ENCODE measurements at places on chromosomes 1 and 21.
A peak's percentile ranks its signal among the peaks of the same experiment; 100 is the strongest.

DNA sequence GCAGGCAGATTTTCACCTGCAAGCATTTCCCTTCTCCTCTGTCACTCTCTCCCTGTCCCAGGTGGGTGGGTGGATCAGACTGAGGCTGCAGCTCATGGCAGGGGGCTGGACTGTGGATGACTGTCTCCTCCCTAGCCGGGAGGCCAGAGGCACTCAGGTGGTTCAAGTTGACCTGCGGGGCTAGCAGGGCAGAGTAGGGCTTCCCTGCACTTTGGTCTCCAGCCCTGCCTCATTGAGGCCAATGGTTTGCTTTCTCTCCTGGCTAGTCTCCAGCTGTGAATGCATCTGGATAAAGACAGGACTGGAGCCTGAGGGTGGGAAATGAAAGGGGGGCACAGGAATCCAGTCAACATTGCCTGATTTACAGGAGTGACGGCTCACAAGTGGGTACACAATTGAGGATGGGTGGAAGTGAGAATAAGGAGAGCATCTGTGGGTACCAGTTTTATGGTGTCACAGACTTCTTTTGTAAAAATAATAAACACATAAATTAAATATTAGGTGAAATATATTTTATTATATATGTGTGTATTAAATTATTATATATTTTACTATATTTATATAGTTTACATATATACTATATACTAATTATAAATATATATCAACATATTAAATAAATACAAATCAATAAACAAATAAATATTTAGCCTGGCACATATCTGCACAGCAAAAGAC lies 25.6 kb downstream of the RUNX1 start:
- no peak for DNase-seq

DNA sequence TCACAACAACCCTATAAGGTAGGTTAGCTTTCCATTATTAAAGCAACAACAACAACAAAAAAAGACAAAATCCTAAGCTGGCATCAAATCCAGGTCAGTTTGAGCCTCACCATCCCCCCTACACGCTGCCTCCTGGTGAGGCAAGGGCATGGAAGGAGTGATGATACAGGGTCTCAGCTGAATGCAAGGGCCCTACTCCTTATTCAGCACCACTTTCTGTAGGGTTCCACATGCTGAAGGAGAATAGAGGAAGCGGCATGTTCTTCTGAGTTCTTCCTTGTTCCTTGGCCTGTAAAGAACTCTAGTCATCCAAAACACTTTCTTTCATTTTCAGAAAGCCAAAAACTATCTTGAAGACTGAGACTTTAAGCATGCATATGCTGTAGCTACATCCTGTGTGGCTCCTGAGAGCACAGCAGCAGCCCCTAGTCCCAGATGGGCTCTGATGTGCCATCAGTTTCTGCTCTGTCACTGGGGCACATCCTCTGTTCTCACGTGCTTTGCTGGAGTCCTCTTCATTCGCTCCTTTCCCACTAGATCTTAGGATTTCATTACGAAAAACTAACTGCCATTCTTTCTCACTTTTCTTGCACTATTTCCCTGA lies 6.2 kb downstream of the ILDR2 start:
- DNase-seq, result no peak

DNA sequence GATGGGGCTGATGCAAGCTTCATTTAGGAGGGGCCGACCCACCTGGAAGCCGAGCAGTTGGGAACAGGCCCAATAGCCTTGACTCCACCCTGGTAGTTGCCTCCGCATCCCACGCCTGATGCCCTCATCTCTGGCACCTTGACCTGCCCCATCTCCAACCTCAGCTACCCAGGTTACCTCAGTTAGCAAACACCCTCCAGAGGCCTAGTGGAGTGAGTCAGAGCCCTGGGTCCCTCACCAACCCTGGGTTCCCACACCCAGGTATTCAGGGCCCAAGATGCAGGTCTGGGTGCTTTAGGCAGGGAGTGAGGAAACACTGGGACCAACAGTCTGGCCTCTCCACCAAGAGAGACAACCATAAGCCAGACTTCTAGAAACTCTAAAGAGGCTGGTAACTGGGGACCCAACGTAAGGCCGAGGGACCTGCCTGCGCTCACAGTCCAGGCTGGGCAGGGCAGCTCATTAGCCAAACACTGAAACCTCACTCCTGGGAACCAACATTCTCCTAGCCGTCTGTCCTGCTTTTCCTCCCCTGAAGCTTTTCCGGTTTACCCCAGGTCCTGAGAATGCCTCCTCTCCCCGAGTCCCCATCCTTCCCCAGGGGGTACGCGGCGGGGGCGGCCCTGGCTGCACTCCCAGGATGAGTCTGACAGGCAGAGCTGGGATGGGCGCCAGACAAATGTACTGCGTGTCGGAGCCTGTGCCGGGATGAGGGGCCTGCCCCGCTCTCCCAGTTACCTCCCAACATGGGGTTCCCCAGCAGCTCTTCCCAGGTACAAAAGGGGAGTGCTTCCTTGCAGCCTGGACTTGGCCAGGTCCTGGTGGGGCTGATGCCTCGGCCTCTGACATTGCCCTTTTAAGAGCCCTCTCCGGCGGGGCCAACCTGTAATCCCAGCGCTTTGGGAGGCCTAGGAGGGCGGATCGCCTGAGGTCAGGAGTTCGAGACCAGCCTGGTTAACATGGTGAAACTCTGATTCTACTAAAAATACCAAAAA lies 8.9 kb upstream of the CELSR2 start:
- DNase-seq, result no peak

DNA sequence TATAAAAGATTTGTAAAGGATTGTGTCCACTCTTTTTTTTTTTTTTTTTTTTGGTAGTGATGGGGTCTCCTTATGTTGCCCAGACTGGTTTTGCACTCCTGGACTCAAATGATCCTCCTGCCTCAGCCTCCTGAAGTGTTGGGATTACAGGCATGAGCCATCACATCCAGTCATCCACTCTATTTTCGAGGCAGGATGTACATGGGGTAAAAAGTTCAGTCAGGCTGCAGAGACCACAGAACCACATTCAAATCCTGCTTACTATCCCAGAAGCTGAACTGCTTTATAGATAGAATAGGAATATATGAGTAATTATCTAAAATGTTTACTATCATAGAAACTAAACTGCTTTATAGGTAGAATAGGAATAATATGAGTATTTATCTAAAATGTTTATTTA lies 26.0 kb upstream of the KCNK2 start:
- DNase-seq, result no peak

DNA sequence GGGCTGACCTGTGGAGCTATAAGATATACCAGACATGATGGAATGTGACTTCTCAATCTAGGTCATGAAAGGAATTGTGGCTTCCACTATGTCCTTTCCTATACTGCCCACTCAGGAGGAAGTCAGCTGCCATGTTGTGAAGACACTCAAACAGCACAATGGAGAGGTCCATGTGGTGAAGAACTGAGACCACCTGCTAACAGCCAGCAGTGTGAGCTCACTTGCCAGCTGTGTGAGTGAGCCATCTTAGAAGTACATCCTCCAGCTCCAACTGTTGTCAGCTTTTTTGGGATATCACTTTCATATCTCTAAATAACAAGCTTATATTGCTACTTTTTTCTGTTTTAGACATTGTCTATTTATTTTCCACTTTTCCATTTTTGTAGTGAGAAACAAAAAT lies 29.7 kb downstream of the OLFML3 start:
- DNase-seq, result no peak

GRCh38 chr1:206117151-206117948 lies at the start of gene AVPR1B:
Gene AVPR1B, minus strand, starts transcription at chr1:206117388. Its CDS starts 498 bp downstream, at chr1:206116890.
- peak; percentile 42 for DNase-seq

- DNase-seq, result no peak
These were observed 4.3 kb downstream of the GPR153 start for GRCh38 chr1:6256645-6257044.

- DNase-seq, result no peak
These were observed 46.9 kb downstream of the USP48 start for GRCh38 chr1:21736011-21736410.

DNA sequence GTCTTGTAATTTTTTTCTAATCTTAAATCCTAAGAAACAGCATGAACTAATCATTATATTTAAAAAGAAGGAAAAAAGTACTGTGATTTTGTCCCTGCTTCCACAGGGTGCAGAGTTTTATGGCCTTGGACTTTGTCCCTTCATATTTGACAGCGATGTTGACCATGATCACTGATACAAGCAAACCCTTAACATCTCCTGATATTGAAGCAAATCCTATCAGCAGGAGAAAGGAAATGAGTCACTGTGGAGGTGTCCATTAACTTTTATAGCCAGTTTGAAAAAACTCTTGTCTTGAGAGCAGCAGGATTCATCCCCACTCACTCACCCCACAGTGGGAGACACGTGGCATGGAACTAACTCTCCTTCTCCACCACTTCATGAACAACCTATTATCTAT lies 5.1 kb upstream of the REG4 start:
- no peak for DNase-seq

- DNase-seq, result peak; percentile 51
These were observed 56.3 kb downstream of the GIPC2 start for GRCh38 chr1:78102082-78102481.

GRCh38 chr1:6634371-6635052 lies 9.8 kb downstream of the THAP3 start:
- DNase-seq, result peak; percentile 34

- DNase-seq, result no peak
These were observed 66.1 kb downstream of the PRRX1 start for GRCh38 chr1:170730014-170730413.

DNA sequence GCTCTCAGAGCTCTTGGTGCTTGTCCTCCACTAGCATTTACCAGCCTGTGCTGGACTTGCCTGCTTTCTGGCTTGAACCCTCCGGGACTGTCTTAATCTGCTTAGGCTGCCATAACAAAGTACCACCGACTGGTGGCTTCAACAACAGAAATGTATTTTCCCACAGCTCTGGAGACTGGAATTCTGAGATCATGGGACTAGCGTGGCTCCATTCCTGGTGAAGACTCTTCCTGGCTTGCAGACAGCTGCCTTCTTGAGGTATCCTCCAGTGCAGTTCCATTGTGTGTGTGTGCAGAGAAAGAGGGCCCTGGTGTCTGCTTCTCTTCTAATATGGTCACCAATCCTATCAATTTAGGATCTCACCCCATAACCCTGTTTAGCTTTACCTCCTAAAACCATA lies 22.0 kb upstream of the RCAN1 start:
- DNase-seq, result no peak

DNA sequence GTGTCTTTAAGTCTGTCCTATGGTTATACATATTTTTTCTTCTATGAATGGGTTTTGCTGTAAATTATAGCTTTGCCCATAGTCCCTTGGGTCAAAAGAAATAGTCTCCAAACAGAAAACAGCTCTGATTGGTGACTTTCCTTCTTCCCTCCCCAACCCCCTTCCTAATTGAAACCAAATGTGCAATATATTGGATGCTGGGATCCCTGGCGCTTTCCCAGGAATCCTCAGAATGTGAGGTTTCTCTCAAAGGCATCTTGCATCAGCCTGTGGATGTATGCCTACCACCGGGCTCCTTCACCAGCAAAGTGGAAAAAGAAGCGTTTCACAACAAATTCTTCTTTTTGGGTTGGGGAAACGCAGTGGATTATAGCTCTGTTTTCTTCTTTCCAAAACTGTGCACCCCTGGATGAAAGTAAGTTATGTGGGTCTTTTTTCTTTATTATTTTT lies at the start of gene DDR2:
TSS of gene DDR2 (plus strand) at position 248 of the 450 bp plus-strand sequence. CDS start 86,600 bp downstream, outside the sequence.
- peak; percentile 43 for DNase-seq

DNA sequence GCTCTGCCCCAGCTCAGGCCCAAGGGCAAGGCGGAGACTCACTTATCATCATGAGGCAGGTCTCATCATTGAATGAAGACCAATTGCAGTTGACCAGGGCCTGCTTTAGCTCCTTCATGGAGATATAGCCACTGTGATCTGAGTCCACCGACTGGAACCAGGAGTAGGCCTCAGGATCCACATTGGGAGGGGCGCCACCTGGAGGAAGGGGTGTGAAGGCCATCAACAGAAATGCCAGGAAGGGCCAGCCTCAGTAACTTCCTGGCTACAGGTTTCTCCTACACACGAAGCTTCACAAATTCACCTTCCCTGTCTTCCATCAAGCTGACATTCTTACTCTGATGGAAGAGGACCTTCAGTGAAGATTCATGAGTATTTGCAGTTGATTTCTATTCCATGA lies 11.6 kb downstream of the PEF1 start:
- peak; percentile 49 for DNase-seq

DNA sequence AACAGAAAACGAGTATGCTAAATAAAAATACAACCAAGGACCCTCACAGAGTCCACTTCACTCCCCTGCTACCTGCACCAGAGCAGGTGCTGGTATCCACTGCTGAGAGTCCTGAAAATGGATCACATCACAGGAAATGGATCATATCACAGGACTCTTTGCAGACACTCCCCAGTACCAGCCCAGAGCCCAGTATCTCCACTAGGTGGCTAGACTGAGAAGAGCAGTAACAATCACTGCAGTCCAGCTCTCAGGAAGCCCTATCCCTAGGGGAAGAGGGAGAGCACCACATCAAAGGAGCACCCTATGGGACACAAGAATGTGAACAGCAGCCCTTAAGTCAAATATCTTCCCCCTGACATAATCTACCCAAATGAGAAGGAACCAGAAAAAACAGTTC lies 28.0 kb downstream of the AGBL4 start:
- no peak for DNase-seq

GRCh38 chr1:22845398-22845935 lies 127.2 kb downstream of the LACTBL1 start:
- no peak for DNase-seq

- peak; percentile 49 for DNase-seq
These were observed 49.9 kb downstream of the SNX27 start for GRCh38 chr1:151661751-151662150.

GRCh38 chr1:54285815-54286345 lies 85.9 kb downstream of the MRPL37 start:
- DNase-seq, result no peak

GRCh38 chr1:187396226-187396625 lies 567.5 kb downstream of the PLA2G4A start:
- DNase-seq, result no peak

DNA sequence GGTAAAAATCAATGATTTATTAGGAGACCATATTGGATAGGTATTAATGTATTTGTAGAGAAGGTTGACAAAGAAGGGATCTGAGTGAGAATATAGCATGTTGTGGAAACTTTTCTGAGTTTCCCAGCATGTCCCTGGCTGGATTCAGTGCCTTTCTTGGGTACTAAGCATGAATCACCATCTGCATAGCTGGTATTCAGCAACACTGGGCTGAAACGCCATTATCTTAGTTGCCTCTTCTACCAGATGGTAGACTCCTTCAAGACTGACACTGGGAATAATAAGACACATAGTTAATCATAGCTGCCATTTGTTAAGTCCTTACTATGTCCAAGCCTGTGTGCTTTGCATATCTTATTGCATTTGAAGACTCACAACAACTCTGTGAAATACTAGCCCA lies 45.5 kb downstream of the ATP5PF start:
- DNase-seq, result no peak

DNA sequence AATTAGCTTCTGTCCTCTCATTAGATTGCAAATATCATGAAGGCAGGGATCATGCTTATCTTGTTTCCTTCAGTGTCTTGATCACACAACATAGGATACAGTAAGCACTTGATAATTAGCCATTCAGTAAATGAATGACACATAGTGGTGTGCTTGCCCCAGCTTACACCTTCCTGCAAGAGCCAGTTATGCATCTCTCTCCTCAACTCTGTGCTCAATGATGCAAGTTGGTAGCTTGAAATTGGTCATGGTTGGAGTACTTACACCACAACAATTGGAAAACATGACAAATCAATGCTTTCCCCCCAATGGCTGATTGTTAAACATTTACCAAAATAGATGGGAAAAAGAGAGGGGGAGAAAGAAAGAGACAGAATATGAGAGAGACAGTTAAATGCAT lies 129.2 kb downstream of the NUF2 start:
- no peak for DNase-seq

GRCh38 chr1:205670611-205671430 lies 9.5 kb downstream of the SLC45A3 start:
- DNase-seq, result no peak

Measured in dermis microvascular lymphatic vessel endothelial cell (primary cell).